Fibroblast of skin of right biceps (primary cell): ENCODE measurements at places on chromosomes 4 and X.

DNA sequence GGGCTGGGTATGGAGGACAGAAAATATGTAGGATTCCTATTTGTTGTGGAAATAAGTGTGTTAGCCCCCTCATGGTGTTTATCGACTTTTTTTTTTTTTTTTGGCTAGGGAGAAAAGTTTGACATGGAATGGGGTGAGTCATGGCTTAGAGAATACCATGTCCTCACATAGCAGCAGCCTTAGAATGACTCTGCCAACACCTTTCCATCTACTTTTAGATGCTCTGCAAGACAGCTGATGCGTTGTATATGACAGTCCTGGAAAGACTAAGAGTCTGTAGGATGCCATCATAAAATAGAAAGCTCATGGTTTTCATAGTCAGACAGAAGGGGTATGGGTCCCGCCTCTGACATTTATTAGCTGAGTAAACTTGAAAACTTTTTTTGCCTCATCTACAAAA is 37.7 kb downstream of the MTTP start:
- DNase-seq, result no peak

GRCh38 chr4:186982160-186982559 is 258.5 kb upstream of the FAT1 start:
- DNase-seq, result no peak

DNA sequence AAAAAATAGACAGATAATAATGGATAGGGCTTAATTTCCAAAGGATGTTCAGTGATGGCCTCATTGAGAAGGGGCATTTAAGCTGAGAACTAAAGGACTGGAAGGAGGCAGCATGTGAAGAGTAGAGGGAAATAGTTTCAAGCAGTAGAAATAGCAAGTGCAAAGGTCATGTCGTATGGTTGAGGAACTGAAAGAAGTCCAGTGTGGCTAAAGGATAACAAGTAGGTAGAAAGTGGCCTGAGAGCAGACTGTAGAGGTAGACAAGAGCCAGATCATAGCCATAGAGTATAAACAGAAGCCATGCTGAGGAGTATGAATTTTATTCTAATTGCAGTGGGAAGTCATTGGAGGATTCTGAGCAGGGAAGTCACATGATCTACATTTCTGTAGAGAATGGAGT is 72.3 kb downstream of the GRIA3 start:
- DNase-seq, result no peak

GRCh38 chrX:151901826-151902225 is 10.9 kb upstream of the MAGEA4 start:
- DNase-seq, result peak; percentile 28

GRCh38 chrX:123834116-123834515 is 25.7 kb upstream of the XIAP start:
- DNase-seq, result no peak

GRCh38 chrX:144648788-144649187 is 598.5 kb upstream of the SPANXN1 start:
- DNase-seq, result no peak

DNA sequence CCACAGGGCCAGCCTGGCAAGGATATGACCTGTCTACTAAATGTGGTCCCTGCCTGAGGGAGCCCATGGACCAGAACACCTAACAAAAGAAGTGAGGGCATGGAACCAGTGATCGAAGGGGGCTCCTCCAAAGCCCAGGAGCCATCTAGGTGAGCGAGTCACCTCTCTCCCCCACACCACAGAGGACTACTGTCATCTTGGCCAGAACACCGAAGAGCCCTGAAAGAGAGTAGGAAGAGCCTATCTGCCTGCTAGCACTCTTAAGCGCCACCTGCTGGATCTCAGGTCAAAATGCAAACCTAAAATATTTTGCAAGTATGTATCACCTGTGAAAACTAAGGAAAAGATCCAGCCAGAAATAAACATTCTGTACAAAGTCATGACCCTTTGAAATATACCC is 137.9 kb upstream of the ZXDB start:
- DNase-seq, result no peak

GRCh38 chrX:7262551-7262950 is 114.6 kb upstream of the PUDP start:
- no peak for DNase-seq

GRCh38 chr4:169410839-169411770 is 140.3 kb upstream of the SH3RF1 start:
- peak; percentile 84 for DNase-seq

GRCh38 chr4:184347251-184348239 is 126.8 kb downstream of the IRF2 start:
- DNase-seq, result peak; percentile 51

GRCh38 chr4:57102050-57102624 is 8.0 kb downstream of the IGFBP7 start:
- DNase-seq, result peak; percentile 91

GRCh38 chrX:48935301-48935670 is 16.5 kb upstream of the PIM2 start:
- DNase-seq, result no peak

DNA sequence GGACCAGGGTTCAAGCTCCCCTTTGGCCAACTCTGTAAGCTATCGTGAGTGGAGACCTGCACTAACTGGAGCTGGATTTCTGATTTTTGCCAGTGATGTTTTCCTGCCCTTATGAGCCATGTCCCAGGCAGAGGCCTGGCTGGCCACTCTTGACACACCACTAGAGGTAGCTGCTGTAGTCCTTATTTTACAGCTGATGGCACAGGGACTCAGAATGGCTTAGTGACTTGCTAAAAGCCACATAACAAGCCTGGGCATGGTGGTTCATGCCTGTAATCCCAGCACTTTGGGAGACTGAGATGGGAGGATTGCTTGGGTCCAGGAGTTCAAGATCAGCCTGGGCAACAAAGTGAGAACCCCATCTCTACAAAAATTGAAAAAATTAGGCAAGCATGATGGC is 33.4 kb downstream of the CYTL1 start:
- no peak for DNase-seq

GRCh38 chrX:115344885-115345614 is 55.5 kb downstream of the LUZP4 start:
- DNase-seq, result peak; percentile 97

GRCh38 chr4:119543779-119544178 is 84.8 kb downstream of the PDE5A start:
- no peak for DNase-seq

DNA sequence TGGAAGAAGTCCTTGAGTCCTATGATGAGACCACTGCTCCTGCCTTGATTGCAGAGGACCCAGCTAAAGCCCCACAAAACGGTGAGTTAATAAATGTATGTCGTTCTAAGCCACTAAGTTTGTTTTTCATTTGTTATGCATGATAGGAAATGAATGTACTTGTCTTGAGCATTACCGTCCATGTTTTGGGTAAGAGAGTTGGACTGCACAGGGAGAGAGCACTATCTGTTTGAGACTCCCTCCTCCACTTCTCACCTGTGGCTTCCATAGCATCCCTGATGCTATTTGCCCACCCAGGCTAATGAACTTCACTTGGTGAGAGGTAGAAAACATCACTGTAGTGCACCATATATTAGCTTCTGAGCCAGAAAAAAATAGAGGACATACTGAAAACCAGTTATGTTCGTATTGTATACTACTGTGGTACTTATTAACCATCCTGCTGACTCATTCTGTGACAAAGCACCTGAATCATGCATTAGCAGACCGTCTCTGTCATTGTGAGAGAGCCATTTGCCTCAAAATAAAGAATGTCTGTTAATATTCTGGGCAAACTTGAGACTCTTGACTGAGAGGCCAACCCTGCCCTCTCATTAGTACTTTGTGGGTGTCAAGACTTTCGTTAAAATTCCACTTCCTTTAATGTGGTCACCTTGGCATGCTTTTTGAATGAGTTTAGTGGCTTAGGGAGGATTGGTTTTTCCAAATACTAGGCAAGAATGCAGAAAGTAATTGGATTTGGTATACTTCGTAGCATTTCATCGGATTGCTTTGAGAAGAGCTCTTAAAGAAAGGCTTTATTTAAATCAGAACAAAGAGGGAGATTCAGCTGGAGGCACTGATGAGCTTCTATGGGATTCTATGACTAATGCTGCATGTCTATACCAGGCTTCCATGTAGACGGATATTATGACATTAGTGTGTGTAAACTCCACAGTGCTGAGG is 99.3 kb upstream of the GRPR start:
- peak; percentile 81 for DNase-seq

DNA sequence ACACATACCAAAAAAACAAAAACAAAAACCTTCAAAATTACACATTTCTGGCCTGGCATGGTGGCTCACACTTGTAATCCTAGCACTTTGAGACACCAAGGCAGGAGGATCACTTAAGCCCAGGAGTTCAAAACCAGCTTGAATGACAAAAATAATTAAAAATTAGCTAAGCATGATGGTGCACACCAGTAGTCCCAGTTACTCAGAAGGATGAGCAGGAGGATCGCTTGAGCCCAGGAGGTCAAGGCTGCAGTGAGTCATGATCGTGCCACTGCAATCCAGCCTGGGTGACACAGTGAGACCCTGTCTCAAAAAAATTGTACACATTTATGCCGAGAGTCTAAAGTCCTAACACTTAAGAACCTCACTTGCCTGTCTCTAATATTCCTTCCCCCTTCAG is 18.3 kb downstream of the SLC39A8 start:
- no peak for DNase-seq

DNA sequence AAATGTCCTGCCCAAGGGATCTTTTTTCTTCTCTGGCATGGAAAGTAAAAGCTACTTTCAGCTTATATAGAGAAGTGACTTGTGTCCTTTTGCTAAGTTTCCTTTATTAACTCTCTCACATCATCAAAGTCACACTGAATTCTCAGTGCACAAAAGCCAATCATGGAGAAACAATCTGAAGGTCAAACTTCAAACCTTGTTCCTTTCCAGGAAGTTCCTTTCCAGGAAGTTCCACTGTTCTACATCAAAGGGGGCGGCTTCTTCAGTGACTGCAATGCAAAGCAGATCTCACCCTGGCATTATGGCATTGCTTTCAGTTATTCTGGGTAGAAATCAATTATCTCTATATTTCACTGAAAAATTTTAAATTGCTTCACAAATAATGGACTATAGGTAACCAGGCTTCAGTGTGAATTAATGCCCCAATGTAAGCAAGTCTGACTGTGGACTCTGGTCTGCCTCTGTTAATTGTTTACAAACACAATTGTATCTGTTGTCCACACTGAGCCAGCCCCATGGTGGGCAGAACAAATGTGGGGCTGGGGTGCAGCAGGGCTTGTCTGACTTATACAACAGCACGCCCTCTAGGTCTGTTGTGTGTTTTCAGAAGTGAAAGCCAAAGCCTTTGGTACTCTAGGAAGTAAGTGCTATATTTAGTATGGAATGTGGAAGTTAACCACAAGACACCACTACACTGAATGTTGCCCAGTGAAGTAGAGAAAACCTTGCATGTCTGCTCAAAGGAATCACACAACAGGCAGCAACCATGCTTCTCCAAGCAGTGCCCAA is 98.8 kb downstream of the CDS1 start:
- DNase-seq, result peak; percentile 82

- no peak for DNase-seq
Observed at GRCh38 chr4:75306506-75306905, 207.7 kb downstream of the RCHY1 start.

- no peak for DNase-seq
Observed at GRCh38 chr4:148015058-148015457, 283.2 kb downstream of the ARHGAP10 start.

DNA sequence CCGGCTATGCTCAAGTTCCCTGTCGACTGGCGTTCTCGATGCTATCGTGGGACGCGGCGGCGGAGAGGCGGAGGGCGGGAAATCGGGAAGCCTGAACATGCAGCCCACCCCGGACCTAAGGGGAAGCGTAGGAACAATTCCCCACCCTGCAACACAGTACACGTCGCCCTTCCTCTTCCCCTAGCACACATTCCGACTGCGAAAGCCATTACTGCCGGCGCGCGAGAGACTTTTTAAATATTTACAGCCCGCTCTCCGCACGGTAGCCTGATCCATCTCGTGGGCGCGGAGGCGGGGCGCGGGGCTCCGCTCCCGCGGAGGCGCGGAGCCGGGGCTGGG is 48.1 kb upstream of the BCOR start:
- no peak for DNase-seq

GRCh38 chrX:40504801-40505605 is 75.8 kb upstream of the ATP6AP2 start:
- DNase-seq, result peak; percentile 91

DNA sequence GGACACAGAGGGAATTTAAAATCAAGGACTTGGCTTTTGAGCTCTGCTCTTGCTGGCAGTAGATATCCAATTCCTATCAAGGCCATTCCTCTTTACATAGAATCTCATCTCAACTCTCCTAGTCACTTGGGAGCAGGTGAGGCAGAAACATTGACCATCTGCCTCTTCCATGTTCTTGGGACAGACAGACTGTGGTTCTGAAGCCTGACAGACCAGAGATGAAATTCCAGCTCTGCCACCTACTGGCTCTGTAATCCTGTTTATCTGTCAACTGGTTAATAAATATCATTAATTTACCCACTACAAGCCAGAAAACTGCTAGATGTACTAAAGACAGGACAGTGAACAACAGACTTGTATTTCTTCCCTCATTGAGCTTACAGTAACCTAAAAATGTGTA is 300.8 kb downstream of the ADGRL3 start:
- DNase-seq, result no peak

DNA sequence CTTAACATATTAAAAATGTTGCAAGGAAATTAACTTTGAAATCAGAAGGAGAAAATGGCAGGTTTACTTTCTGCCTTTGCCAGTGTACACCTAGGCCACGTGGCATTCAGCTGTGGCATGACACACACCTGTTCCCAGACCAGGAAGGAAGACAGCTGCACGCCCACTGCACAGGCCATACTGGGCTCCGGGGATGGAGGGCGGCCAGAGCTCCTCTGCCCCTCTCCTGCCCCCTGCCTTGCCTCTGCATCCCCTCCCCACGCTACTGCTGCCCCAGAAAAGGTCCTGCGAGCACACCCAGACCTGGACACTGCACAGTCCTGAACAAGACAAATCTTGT is 68.4 kb downstream of the GATB start:
- no peak for DNase-seq

DNA sequence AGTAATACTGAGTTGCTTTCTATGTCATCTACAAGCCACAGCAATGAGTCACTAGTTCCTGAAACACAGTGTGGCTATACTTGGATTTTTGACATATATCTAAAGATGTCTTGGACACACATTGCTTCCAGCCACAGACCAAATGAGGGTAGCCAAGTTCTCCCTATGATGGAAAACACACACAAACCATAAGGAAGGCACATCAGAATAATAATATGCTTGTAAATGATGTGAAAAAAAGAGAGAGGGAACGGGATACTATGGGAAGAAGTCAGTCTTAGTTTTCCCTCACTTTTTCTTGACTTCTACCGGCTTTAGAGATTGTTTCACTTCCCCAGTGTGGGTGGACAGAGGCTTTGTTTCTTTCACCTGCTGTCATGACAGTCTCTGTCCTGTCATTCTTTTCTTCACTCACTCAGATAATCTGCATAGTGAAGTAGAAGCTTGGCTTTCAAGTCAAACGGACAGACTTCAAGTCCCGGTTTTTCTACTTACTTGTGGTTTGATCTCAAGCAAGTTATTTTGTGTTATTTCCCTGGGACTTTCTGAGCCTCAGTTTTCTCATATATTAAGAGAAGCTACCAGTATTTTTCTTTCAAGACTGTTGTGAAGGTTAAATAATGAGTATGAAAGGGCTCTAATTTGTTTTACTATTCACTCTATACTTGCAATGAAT is 34.7 kb downstream of the P2RY10 start:
- peak; percentile 58 for DNase-seq

GRCh38 chrX:39822133-39822748 is 275.5 kb downstream of the BCOR start:
- no peak for DNase-seq

- DNase-seq, result no peak
Observed at GRCh38 chr4:69848028-69848427, 11.9 kb downstream of the SULT1E1 start.

GRCh38 chr4:99411041-99411440 is 24.1 kb downstream of the ADH7 start:
- no peak for DNase-seq

- no peak for DNase-seq
Observed at GRCh38 chrX:130336531-130336930, 3.2 kb upstream of the SLC25A14 start.
